ENCODE measurements at places on chromosomes 4 and X.

GRCh38 chr4:111434586-111434985 lies 710.7 kb upstream of the FAM241A start:
- no peak for DNase-seq

GRCh38 chr4:125483278-125483677 lies 168.5 kb downstream of the FAT4 start:
- DNase-seq: no peak

DNA sequence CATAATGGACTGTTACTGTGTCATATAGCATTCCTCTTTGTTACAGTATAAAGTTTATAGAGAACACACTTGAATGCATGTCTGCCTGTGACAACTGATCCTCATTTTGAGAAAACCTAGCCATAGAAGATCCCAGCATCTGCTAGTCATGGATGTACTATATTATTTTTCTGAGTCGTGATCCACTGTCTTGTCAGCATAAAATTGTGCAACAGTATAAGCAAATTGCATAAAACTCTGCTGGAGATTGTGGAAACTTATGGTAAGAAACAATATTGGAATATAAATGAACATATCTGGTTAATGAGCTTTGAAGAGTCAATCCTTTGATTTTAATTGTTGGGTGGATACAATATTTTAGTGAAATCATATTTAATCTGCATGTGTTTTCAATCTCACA lies 3.6 kb downstream of the NEIL3 start:
- DNase-seq: no peak

GRCh38 chr4:160235771-160236170 lies 1132.9 kb downstream of the RAPGEF2 start:
- DNase-seq: no peak

- no peak for DNase-seq
Measured at GRCh38 chrX:2423282-2423681, 77.5 kb downstream of the DHRSX start.

GRCh38 chrX:447052-447451 lies 60.3 kb upstream of the PPP2R3B start:
- no peak for DNase-seq
